Bronchial epithelial cell (primary cell): ENCODE measurements at places on chromosomes 1 and 21. TPM values are rescaled to one million over a fixed set of nuclear protein-coding genes. Genes with fewer than 3 reads are reported as not detected.

CENPF gene
- 0.53 and 1.7 TPM in 2 replicates for total RNA-seq

SLC16A4 gene
- total RNA-seq, result 34.2 and 101 TPM in 2 replicates

GRCh38 chr1:150987924-150988323, 5.8 kb downstream of the ANXA9 start:
- no peak for DNase-seq

GRCh38 chr1:156664046-156664766, 13.0 kb downstream of the NES start:
- no peak for DNase-seq

- DNase-seq, result no peak
Observed at GRCh38 chr1:97084546-97084945, 363.0 kb downstream of the PTBP2 start.

DNA sequence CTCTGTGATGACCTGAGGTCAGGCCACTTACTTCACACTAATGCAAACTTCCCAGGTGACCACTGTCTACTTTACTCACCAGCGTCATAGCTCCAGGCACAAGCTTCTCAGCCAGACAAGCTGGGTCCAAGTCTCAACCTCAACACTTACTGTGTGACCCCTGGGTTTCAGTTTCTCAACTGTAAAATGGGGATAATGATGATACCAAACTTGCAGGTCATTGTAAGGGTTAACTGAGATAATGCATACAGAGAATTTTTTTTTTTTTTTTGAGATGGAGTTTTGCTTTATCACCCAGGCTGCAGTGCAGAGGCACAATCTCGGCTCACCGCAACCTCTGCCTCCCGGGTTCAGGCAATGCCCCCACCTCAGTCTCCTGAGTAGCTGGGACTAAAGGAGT, 34.7 kb downstream of the AK2 start:
- no peak for DNase-seq

DNA sequence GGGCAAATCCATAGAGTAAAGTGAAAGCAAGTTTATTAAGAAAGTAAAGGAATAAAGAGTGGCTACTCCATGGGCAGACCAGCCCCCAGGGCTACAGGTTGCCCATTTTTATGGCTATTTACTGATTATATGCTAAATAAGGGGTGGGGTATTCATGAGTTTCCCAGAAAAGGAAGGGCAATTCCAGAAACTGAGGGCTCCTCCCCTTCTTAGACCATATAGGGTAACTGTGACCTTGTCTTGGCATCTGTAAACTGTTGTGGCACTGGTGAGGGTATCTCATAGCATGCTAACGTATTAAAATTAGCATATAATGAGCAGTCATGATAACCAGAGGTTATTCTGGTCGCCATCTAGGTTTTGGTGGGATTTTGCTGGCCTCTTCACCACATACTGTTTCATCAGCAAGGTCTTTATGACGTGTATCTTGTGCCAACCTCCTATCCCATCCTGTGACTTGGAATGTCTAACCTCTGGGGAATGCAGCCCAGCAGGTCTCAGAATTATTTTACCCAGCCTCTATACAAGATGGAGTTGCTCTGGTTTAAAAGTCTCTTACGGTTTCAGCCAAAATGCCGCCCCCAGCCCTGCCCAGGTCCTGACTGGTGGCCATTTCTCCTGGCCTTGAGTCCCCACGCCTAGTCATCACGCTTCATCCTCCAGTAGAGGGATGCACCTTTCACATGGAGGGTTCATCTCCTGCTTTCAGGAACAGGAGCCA, 982 bp upstream of the TRIM17 start:
- DNase-seq, result peak; percentile 92

- peak; percentile 41 for DNase-seq
Observed at GRCh38 chr1:172373864-172374263, 46.6 kb upstream of the C1orf105 start.

GRCh38 chr1:45397285-45397684, 57.0 kb upstream of the MUTYH start:
- DNase-seq, result no peak

DNA sequence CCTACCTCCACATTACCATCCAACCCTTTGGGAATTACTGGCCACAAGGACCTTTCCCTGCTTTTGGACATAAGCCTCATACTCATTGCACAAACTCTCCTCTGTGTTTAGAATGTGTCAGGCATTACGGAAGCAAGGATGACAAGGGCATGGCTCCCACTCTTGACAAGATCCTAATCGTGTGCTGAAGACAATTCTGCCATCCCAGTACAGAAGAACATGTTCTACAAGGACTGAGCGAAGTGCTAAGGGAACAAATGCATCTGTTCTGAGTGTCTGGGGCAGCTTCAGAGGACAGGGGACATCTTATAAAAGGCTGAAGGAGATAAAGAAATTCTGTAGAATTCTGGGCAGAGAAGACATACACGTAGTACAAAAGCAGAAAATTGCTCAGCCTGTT, 378.5 kb upstream of the CAMK1G start:
- DNase-seq, result no peak

GRCh38 chr1:48066936-48067335, 69.8 kb upstream of the TRABD2B start:
- DNase-seq, result no peak

GRCh38 chr21:20998456-20998789, 214 bp downstream of the NCAM2 start:
- peak; percentile 2 for DNase-seq

DNA sequence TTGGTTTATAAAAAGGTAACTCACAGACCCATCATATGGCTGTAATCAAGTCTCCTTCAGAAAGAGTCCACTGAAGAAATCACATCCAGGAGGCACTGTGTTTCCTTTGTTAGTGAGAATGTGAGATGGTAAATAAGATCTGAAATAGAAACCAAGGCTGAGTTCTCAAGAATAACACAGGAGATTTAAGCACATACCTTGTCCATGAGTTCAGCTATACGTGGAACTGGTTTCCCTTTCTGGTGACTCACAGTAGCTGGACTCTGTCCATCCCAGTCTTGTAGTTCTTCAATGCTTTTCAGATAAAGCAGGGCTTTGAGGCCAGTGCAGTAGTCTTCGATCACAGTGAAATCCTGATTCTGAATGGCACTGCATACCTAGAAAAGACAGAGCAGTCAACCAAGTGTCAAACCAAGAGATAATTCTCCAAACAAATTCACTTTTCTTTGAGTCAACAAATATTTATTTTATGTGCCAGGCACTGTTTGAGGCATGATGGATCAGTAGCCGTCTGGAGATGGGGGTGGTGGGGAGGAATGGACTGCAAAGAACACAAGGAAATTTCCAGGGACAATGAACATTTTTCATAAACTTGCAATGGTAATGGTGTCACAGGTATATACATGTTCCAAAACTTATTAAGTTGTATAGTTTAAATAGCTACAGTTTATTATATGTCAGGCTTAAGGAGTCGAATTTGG, 471.4 kb downstream of the PTBP2 start:
- DNase-seq, result peak; percentile 96

GRCh38 chr1:226121049-226121586, 58.6 kb downstream of the H3-3A start:
- DNase-seq, result no peak
